ENCODE measurements at places on chromosomes 12 and 14. TPM values are rescaled to one million over a fixed set of nuclear protein-coding genes. Genes with fewer than 3 reads are reported as not detected.

The NRXN3 gene
- polyA plus RNA-seq, result 6.4 TPM

The P2RX2 gene
- 1.7 TPM for polyA plus RNA-seq

The TMPRSS12 gene
- 0.09 TPM for polyA plus RNA-seq

The IL22 gene
- not detected for polyA plus RNA-seq

The TAS2R31 gene
- 1.4 TPM for polyA plus RNA-seq

The ADAMTS20 gene
- 0.81 TPM for polyA plus RNA-seq

The ERC1 gene
- polyA plus RNA-seq, result 40.4 TPM

The MYF6 gene
- polyA plus RNA-seq, result 0.12 TPM

The LRRK2 gene
- polyA plus RNA-seq, result 28.5 TPM

The GPR84 gene
- 0.45 TPM for polyA plus RNA-seq

The RAD51AP1 gene
- 29.0 TPM for polyA plus RNA-seq

The TMEM30B gene
- polyA plus RNA-seq, result 10.3 TPM

GRCh38 chr14:90968025-90968424 is 92.4 kb downstream of the RPS6KA5 start:
- DNase-seq, result no peak

DNA sequence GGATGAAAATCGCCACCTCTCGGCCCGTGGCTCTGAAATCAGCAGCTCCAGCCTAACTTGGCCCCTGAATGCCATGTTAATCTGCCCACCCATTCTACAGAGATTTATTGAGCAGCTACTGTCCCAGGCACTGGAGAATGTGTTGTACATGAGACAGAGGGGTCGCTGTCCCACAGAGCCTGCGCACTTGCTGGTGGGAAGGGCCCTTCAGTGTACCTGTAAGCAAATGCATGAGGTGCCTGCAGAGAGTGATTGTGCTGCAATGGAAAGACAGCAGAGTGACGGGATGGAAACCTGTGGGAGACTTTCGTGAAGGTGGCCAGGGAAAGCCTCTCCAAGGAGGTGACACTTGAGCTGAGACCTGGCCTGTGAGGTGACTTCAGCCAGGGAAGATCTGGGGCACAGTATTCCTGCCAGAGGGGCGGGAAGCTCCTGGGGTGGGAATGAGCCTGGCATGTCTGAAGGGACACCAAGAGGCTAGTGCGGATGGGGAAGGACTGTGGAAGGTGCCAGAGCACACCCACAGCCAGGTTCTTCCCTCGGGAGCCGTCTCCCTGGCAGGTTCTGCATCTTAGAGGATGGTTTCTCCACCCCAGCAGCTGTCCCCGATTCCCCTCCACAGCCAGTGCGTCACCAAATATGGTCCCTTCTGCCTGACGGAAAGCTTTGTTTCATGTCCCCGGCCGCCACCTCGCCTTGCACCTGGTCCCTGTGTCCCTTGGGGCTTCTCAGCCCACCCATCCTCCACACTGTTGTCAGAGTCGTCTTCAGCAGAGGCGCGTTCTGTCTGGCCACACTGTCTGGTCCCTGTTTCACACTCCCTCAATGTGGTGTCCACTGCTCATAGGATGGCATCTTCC is 8.7 kb downstream of the SMIM41 start:
- DNase-seq, result no peak

GRCh38 chr12:56999456-56999855 is 6.9 kb downstream of the ZBTB39 start:
- DNase-seq, result no peak

DNA sequence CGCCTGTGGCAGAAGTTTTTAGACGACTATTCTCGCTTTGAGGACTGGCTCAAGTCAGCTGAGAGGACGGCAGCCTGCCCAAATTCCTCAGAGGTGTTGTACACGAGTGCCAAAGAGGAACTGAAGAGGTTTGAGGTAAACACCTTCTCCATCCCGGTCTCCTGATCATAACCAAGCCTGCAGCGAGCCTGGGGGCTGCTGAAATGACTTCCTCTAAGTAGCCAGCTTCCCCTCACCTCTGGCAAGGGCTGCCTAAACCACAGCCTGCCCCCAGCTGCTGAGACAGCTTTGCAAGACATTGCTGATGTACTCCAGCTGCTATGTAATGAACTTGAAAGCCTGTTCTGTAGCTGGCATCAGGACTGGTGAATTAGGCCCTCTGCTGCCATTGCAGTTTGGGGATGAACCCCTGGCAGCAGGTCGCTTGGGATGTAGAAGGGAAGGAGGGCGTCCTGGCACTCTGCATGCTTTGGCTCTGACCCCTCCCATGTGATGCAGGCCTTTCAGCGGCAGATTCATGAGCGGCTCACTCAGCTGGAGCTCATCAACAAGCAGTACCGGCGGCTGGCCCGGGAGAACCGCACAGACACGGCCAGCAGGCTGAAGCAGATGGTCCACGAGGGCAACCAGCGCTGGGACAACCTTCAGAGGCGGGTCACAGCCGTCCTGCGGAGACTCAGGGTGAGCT is 84.6 kb downstream of the ESR2 start:
- no peak for DNase-seq

- no peak for DNase-seq
Measured at GRCh38 chr12:14904854-14905253, 19.2 kb upstream of the MGP start.

DNA sequence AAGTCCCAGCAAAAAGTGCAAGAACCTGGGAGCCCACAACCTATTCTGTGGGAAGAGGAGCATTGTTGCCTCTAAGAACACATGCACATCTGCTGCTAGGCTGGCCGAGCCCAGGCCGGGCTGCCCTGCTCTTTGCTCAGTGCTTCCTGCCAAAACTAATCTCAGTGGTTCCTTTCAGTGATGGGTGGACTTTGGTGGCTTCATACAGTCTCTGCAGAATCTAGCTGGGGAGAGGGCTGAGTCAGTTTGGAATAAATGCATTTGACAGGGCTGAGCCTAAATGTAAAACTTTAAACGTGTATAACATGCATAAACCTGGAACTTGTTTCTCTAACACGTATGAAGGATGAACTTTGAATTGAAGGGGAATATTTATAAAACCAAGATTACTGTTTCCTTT is 44.6 kb downstream of the CCDC177 start:
- DNase-seq, result no peak

GRCh38 chr14:54343272-54344121 is 53.3 kb upstream of the CDKN3 start:
- DNase-seq, result no peak

GRCh38 chr12:114904254-114905003 is 220.5 kb upstream of the TBX3 start:
- DNase-seq, result no peak

GRCh38 chr12:132154341-132154761 is 10.1 kb downstream of the NOC4L start:
- DNase-seq, result no peak

GRCh38 chr12:54459355-54459754 is 14.0 kb downstream of the GTSF1 start:
- DNase-seq, result no peak

GRCh38 chr12:113007166-113007565 is 28.8 kb downstream of the OAS2 start:
- DNase-seq, result no peak

- no peak for DNase-seq
Measured at GRCh38 chr12:97560350-97560749, 97.7 kb downstream of the RMST start.

- no peak for DNase-seq
Measured at GRCh38 chr14:22530127-22530526, 58.9 kb downstream of the DAD1 start.

- DNase-seq, result no peak
Measured at GRCh38 chr14:99522025-99522401, 40.8 kb downstream of the CCNK start.

DNA sequence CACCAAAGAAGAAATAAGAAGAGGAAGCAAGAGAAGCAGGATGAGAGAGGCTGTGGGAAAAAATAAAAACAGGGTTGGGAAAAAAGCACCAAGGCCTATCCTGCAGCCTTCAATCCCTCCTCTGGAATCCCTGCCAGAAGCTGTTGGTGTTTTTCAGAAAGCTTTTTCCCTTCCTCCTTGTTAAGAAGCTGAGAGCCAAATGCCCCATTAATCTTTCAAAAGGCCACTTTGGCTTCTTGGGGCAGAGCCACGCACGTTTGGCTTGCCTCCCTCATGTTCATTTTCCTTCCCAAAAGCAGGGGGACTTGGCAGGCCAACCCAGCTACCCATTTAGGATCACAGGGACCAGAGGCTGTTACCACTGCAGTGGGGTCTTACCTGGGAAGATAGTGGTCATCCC is 365.3 kb downstream of the NUAK1 start:
- no peak for DNase-seq

DNA sequence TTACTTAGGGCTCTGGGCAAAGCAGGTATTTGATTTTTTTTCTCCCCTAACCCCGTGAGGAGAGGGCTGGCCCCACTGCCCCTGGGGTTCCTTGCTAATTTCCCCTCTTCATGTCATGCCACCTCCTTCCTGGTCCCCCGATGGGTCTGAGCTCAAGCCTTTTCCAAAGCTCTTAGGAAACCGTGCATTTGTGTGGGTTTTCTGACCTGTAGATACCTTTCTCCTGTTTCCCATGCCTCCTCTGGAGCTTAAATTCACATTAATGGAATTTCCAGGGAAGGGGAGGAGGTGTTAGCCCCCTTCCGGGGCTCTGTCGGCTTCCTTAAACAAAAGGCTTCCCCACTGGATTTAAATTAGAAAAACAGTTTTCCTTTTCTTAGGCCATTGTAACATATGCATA is 12.6 kb downstream of the SFSWAP start:
- no peak for DNase-seq

GRCh38 chr14:71551291-71551950 is 380.8 kb upstream of the RGS6 start:
- DNase-seq, result no peak

DNA sequence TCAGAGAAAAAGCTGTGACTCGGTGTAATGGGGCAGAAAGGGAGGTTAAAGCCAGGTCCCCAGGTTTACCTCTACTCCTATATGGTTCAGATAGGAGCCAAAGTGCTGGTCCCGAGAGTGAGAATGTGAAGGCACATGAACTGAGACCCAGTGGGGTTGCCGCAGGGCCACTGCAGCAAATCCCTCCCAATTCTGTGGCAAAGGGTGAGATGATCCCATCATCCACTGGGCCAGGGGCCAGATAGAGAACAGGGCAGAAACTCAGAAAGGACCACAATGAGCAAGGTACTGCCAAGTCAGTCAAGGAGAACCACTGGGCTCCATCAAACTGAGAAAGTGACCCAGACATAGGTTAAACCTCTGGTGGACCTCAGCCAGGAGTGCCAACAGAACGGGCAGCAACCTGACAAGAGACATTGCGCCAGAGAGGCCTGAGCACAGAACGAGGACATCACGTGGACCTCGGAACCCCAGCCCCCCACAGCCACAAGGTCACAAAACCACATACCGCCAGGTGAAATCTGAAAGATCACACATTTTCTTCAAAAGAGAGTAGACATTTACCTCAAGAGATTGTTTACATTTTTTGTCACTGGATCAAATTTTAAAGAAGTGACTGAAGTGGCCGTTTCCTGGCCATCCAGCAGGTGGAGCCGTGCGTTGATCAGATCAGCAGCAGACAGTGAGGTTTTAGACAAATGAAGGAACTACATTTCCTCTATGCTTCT is 20.5 kb upstream of the ITPR2 start:
- no peak for DNase-seq

- no peak for DNase-seq
Measured at GRCh38 chr14:52006361-52006760, 17.0 kb downstream of the RTRAF start.

DNA sequence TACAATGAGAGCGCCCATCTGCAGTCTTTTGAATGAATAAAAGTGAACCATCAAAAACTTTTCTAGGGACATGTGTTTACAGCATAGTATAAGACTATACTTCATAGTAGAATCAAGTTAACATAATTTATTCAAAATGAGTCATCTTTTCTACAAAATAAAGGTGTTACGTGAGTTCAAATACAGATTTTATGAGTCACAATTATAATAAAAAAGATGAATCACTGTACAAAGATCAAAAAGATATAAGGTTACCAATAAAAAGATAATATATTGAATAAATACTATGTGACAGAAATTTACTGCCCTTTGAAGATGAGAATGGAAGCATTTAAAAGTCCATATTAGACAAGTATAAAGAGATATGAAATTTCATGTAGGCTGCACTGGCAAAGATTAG is 2.8 kb downstream of the MBIP start:
- DNase-seq, result no peak
